Ammon's horn (tissue), 1 donor: ENCODE measurements at places on chromosomes 7 and 10.

GRCh38 chr10:33676606-33677339, 342.3 kb upstream of the NRP1 start:
- no peak for DNase-seq

DNA sequence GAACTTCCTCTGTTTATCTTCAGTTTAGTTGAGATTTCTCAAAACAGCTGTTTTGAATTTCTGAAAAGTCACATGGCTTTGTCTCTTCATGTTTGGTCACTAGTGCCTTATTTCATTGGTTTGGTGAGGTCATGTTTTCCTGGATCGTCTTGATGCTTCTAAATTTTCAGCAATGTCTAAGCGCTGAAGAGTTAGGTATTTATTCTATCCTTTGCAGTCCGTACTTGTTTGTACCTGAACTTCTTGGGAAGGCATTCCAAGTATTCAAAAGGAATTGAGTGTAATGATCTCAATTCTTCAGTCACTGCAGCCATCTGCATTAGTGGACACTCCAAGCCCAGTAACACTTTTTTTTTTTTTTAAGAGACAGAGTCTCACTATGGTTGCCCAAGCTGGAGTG, 67.7 kb downstream of the HERC4 start:
- no peak for DNase-seq

DNA sequence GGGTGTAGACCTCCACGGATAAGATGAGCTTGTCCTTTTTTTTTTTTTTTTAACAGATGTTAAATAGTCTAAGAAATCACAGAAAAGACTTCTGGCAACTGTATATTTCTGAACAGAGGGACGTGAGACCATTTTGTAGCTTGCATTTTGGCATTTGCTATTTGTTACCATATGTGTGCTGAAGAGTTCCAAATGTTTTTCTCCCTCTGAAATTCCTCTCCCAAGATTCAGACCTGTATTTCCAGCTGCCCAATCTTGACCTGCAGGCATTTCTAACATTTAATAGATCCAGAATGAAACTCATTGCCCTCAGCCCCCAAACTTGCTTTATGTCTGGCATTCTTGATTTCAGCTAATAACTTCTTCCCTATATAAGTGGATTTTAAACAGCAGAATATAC, 223.1 kb upstream of the FZD1 start:
- DNase-seq = no peak

DNA sequence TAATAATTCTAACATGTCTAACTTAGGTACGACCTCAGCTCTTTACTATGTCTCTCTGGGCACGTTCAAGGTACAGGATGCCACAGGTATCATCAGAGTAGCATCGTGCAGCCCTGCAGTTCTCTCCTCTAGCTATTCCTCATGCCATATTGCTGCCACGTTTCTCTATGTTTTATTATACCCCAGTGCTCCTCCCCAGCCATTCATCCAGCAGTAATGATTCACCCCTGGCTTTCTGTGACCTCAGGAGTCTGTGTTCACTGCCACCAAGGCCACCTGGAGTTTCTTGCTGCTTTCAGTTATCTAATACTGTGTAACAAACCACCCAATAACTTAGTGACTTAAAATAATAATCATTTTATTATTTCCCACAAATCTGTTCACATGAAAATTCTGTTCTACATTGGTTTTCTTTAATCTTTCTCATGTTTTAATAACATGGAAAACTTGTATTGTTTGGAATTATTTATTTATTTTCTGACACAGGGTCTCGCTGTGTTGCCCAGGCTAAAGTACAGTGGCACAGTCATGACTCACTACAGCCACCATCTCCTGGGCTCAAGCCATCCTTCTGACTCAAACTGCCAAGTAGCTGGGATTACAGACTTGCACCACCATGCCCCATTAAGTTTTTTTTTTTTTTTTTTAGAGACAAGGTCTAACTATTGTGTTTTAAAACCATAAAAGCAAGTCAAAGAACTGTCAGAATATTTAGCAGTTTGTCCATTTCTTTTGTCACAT, 21.8 kb downstream of the REEP3 start:
- DNase-seq = no peak

GRCh38 chr10:7069706-7070105, 341.1 kb downstream of the SFMBT2 start:
- no peak for DNase-seq

- no peak for DNase-seq
These were observed 107.2 kb downstream of the VPS41 start for GRCh38 chr7:38801786-38802185.

GRCh38 chr7:78301407-78301806, 502.8 kb downstream of the PHTF2 start:
- no peak for DNase-seq

DNA sequence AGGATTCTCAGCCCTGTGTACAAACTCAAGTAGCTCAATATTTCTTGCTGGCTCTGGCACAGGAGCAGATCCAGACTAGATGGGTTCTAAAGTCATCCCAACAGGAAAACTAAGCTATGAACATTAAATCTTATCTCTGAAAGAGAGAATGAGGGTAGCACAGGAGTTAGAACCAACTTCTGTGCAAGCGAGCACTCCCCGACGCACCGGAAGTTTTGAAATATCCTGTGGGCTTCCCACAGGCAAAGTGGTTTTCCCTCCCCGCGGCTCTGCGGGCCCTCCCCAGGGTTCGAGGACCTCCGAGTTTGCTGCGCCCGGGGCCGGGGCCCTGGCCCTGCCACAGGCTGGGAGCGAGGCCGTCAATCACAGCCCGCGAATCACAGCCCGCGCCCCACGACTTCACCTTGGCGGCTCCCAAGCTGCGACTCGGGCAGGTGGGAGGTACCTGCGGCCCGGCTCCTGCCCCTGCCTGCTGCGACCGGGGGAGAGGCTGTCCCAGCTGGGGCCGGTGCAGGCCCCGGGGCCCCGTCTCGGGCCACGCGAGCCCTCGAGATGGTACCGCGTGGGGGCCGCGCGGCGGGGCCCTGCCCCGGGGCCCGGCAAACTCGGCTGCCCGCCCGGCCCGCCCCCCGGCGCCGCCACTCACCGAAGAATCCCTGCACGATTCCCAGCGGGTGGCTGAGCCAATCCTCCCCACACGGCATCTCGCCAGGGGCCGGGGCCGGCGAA, 598 bp downstream of the MCMBP start:
- DNase-seq = peak; percentile 22

- DNase-seq = no peak
These were observed 9.7 kb upstream of the ZNF485 start for GRCh38 chr10:43596546-43596945.

GRCh38 chr7:137949416-137950262, 52.2 kb downstream of the CREB3L2 start:
- DNase-seq = no peak

DNA sequence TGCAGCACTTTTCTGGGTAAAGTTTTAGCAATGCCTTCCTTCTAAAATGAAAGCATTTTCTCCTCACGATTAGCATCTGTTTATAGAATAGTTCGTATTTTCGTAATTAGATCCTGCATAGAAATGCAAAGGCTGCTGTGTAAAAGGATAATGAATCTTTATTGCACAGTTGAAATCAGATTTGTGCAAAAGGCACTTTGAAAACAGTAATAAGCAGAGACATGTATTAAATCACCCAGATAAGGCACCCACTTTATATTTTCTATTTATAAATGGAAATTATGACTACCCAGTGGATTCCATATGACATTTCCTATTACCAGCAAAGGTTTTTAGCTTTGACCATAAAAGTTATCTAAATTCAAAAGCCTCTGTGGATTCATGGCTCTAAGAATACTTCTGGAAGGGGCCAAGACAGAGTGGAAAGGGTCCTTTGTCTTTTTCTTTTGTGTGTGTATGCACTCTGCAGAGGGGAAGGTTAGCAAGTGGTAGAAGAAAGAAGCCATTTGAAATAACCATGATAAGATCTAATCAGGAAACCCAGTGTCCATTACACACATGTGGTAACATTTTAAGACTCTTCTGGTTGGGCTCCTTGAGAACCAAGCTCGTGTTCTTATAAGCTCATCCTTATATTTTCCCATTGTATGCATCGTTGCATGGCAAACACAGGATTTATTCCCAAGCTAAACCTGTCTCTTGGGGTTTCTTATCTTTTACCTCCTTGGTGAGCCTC, 612.1 kb downstream of the AUTS2 start:
- no peak for DNase-seq
